Kidney glomerular epithelial cell (primary cell): ENCODE measurements at places on chromosomes 1 and 21.

DNA sequence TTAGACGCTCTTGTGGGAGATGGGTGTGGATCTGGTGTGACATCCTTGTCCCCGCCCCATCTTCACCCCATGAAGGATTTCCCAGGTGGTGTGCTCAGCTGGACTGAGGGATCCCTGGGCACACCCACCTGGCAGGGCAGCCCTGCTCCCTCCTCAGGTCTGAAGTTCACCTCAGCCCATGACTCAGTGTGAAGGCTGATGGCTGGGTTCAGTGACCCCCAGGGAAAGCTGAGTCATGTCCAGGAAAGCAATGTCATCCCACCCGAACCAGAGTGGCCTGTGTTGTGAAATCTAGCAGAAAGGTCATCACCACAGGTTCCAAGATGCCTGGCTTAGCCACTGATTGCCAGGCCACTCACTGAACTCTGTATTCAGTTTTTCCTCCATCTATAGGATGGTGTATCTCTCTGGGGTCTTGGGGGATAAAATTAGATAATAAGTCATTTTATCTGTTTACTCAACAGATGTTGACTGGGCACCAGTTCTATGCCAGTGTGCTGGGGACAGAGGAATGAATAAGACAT is 97.7 kb upstream of the JUN start:
- DNase-seq: peak; percentile 78

DNA sequence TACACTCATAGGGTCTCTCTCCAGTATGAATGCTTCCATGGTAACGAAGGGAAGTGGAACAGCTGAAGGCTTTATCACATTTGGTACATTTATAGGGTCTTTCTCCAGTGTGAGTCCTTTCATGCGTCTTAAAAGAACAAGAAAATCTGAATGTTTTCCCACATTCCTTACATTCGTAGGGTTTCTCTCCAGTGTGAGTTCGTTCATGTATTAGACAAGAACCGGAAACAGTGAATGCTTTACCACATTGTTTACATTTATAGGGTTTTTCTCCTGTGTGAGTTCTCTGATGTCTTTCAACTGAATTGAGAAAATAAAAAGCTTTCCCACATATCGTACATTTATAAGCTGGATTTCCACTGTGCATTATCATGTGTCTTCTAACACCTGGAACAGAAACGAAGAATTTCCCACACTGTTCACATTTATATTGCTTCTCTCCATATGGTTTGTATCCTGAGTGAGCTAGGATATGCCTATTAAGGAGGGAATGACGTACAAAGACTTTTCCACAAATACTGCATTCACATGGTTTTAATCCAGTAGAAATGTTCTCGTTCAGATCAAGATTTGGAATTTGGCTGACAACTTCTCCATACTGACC is 3.4 kb downstream of the ZNF669 start:
- DNase-seq: no peak

- peak; percentile 4 for DNase-seq
These were observed 100.0 kb upstream of the SERTAD4 start for GRCh38 chr1:210132582-210132981.

- no peak for DNase-seq
These were observed 37.2 kb downstream of the RRP1 start for GRCh38 chr21:43826623-43826974.

DNA sequence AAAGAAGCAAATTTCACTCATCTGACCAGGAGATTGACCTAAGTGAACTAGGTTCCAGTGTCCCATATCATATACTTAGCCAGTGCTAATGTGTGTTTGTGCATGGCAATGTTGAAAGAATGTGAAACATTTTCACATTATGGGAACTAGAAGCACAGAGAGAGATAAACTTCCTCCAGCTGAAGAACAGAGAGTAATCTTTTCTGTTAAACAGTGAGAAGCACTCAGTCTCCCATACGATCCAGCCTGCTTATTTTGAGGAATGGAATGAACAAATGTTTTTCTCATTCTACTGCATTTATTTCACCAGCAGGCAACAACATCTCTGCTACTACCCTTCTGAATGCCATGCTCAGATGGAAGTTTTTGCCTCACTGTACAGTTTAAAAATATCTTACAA is 170.5 kb downstream of the TTLL7 start:
- no peak for DNase-seq

- DNase-seq: no peak
These were observed 140.6 kb downstream of the SYF2 start for GRCh38 chr1:25091658-25092057.

- DNase-seq: no peak
These were observed 3.6 kb upstream of the H6PD start for GRCh38 chr1:9230869-9231533.

GRCh38 chr1:5752746-5753548 is 239.3 kb downstream of the NPHP4 start:
- DNase-seq: no peak

GRCh38 chr1:228017356-228018124 is 10.7 kb downstream of the WNT3A start:
- no peak for DNase-seq

DNA sequence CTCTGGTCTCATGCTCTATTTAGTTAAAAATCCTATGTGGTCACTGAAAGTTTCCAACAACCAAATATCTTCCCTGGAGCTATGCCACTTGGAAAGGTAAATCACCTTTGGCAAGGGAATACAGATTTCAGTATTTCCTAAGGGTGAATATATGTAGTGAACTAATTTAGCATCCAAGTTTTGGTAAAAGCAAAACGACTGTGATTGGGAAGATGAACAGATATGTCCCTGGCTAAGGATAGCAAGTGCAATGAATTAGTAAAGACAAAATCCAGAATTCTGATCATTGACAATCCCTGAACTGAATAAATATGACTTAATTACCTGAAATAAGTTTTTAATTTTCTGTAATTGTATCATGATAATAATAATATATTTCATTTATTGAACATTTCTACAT is at the start of gene OR2T33:
Gene OR2T33 (minus strand): TSS at position 101 of the 400 bp plus-strand sequence. CDS start 4,162 bp downstream, outside the sequence.
- no peak for DNase-seq

GRCh38 chr1:25700144-25700523 is 83.5 kb downstream of the MAN1C1 start:
- DNase-seq: no peak

DNA sequence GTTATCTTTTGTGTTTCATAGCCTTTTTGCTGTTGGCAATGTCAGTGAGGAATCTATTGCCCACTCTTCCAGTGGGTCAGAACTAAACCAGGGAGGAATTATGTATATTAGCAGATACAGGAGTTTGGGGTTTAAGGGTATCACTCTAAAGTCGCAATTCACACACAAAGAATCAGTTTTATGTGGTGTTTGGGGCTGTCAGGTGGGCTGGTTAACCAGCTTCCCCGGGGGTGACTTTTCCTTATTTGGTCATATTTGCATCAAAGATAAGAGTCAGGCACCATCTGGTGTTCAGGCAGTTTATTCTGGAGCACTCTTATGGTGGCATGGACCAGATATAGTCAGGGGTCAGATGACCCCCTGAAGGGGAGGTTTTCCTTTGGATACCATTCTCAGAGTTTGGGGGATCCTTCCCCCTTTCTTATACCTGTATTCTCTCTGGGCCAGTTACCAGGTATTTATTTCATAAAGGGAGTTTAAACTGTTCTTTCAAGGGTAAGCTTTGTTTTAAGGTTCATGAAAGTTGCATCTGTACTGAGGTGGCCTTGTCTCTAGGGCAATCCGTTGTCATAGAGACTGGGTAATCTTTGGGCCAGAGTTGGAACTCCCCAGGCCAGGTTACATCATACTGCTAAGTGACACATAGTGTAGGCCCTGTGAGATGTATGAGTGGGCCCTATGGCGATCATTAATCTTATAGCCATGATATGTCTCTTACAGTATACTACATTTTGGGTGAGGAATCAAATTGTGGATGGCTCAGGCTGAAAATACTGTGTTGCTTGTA is 148.2 kb downstream of the RWDD3 start:
- no peak for DNase-seq

- DNase-seq: peak; percentile 64
These were observed 24.1 kb downstream of the PIGM start for GRCh38 chr1:160007577-160008200.

GRCh38 chr1:3550511-3551289 is 60.6 kb downstream of the MEGF6 start:
- no peak for DNase-seq

GRCh38 chr1:184465489-184466146 is 78.8 kb downstream of the C1orf21 start:
- DNase-seq: no peak

GRCh38 chr21:37797403-37797802 is 118.9 kb downstream of the KCNJ6 start:
- no peak for DNase-seq

- peak; percentile 78 for DNase-seq
These were observed 166.8 kb downstream of the HIVEP3 start for GRCh38 chr1:41751804-41752513.

GRCh38 chr1:160747717-160748116 is 8.7 kb downstream of the SLAMF7 start:
- DNase-seq: no peak

- DNase-seq: no peak
These were observed 42.1 kb downstream of the NOS1AP start for GRCh38 chr1:162111572-162111971.

DNA sequence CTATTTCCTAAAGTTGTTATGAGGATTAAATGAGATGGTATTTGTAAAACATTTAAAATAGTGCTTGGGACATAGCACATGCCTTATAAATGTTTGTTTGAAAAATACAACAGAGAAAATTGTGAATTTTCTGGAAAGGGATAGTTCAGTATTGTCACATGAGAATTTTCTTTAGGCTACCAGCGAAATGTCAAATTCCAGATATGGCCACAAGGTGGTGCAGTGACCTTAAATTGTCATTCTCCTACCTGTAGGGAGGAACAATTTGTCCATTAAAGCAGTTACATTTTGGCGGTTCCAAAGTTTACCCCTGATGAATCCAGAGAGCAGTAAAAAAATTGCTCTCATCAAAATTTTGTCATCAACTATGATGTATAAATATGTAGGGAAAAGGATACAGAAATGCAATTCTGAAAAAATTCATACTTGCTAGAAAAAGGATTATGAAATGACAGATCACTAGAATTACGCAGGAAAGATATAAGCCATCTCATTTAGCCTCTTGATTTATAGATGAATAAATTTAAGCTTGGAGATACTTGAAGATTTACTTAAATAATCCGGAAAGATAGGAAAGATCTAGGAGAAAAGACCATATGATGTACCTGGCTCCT is 50.2 kb upstream of the TSHB start:
- peak; percentile 56 for DNase-seq

DNA sequence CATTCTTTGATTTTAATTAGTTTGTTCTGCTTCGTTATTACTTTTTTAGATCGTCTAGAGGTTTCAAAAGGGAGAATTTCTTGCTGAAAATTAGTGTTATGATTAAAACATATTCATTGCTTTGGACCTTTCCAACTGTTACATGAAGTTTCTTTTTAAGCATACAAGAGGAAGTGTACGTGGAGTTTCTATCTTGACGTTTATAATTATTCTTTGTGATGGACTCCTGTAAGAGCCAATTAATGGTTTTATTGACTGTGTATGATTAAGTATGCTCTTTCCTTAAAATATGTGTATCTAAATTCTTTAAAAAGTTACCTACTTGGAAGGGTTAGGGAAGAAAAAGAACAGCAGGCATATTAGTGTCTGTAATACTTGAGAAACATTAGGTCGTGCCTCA is 37.8 kb downstream of the SPEN start:
- no peak for DNase-seq

DNA sequence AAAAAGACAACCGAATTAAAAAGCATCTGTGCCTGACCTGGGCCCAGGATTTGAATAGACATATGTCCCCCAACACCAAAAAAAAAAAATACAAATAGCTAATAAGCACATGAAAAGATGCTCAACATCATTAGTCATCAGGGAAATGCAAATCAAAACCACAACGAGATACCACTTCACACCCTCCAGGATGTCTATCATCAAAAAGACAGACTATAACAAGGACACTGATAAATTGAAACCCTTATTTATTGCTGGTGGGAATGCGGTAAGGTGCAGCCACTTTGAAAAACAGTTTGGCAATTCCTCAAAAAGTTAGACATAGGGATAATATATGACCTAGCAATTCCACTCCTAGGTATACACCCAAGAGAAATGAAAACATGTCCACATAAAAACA is 72.3 kb upstream of the CAMK1G start:
- no peak for DNase-seq

GRCh38 chr1:110734133-110734680 is 59.5 kb upstream of the KCNA3 start:
- DNase-seq: no peak

DNA sequence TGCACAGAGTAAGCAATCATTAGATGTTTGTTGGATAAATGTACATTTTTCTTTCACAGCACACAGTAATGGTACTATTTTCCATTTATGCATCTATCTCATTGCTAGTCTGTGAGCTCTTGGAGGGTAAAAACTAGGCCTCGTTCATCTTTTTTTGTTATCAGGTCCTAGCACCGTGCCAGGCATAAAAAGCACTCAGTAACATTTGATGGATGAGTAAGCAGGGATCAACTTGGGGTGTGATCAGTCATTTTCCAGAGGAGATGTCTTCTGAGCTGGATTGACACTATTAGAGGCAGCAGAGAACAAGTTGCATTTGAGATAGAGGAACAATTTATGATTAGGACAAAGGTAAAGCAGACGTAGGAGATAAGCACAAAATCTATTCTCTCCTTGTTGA is 4.3 kb upstream of the VTCN1 start:
- no peak for DNase-seq

DNA sequence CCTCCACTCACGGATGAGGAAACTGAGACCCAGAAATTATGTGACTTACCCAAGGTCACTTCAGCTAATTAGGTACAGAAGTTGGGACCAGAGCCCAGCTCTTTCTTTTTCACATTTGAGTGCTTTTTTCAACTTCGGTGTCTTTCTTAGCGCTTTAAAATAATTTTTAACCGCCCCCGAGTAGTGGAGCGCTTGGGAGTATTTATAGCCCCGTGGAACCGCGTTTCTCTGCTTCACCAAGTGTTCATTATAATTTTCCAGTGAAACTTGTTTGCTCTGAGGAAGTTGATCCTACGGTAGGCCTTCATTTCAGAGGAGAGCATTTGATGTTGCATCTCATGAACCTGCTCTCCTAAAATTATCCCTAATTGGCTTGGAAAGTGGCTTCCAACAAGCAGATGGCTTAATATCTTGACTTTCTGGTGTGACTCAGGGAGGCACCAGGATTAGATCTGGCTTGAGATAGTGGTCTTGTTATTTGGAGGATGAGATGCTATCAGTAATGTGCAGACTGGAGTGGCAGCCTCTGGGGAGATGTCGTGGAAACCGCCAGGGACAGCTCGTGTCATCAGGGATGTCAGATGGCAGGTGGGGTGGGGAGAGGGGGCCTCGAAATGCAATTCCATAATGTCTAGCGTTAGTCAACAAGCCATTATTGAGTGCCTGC is 321.3 kb downstream of the CAMTA1 start:
- no peak for DNase-seq

- no peak for DNase-seq
These were observed 64.0 kb upstream of the ZNF281 start for GRCh38 chr1:200473698-200474371.

DNA sequence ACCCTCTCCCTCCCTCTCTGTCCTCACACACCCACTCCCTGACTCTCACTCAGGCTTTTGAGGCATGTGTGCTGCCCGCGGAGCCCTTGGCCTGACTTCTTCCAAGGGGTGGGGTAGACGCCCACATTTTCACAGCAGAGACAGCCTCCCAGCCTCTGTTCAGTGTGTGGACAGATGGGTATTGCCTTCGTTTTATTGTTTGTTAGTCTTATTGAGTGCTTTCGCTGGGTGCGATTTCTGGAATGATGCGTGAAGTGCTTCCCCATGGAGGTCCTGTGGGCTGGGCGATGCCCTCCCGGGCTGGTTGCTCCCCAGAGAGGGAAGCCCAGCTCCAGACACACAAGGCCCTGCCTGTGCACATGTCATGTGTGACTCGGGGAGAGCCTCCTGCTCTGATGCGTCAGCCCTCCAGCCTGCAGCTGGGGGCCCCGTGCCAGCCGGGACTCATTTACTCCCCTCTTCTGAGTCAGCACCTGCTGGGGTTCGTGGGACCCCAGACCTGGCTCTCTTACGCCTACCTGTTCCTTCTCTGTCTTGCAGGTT is 14.7 kb downstream of the PDXK start:
- peak; percentile 35 for DNase-seq
